ENCODE measurements at places on chromosomes 11 and 22.

DNA sequence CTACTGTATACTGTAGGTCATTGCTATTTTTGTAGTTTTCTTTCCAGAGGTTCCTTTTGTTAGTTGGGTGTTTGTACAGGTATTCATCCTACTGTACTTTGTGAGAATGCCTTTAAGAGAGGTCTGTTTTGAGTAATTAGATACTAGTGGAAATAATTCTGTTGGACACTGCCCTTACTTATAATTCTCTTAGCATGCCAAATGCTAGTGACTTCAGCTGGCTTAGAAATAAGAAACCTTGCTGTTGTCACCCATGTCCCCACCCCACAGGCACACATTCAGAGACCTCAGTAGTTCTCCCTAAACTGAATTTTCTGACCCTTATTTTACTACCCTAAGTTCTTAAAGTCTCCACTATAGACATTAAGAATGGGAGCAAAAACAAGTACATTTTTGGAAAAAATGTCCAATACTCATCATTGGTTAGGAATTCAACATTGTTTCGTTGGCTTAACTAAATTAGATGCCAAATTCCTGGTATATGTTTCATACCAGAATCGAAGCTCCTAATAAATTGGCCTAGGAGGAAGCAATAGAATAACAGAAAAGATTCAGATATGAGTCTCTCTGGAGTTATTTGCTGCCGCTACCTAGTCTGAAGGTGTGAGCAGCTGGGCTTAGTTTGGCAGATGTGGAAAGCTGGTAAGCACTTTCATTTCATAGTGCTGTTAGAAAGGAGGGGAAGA, 28.4 kb downstream of the ZNF143 start:
- no peak for DNase-seq

GRCh38 chr11:18611196-18611595, 11.6 kb downstream of the MISFA start:
- DNase-seq, result no peak

DNA sequence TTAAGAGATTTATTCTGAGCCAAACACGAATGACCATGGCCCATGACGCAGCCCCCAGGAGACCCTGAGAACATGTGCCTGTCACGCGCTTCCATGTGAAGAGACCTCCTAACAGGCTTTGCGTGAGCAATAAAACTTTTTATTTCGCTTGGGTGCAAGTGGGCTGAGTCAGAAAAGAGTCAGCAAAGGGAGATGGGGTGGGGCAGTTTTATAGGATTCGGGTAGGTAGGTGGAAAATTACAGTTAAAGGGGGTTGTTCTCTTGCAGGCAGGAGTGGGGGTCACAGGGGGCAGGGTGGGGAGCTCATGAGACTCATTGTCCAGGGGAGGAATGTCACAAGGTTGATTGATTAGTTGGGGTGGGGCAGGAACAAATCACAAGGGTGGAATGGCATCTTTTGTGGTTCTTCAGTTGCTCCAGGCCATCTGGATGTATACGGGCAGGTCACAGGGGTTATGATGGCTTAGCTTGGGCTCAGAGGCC, 77.2 kb upstream of the FTH1 start:
- DNase-seq, result no peak

DNA sequence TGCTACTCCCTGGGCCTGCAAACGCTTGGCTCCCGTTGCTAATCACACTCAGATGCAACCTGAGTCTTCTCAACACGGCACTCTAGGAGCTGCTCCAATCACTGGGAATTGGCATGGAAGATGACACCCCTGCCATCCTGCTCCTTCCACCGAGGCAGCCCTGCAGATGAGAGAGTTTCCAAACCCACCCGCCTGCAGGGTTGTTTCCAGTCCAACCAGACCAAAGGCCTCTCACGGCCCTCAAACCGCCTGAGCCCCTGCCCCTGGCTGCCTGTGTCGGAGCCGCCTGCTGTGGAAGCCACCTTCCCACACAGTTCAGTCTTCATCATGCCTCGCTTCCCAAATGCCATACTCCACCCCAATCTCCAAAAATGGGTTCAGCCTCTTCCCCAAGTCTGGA, 36.8 kb upstream of the TP53I11 start:
- DNase-seq, result no peak

DNA sequence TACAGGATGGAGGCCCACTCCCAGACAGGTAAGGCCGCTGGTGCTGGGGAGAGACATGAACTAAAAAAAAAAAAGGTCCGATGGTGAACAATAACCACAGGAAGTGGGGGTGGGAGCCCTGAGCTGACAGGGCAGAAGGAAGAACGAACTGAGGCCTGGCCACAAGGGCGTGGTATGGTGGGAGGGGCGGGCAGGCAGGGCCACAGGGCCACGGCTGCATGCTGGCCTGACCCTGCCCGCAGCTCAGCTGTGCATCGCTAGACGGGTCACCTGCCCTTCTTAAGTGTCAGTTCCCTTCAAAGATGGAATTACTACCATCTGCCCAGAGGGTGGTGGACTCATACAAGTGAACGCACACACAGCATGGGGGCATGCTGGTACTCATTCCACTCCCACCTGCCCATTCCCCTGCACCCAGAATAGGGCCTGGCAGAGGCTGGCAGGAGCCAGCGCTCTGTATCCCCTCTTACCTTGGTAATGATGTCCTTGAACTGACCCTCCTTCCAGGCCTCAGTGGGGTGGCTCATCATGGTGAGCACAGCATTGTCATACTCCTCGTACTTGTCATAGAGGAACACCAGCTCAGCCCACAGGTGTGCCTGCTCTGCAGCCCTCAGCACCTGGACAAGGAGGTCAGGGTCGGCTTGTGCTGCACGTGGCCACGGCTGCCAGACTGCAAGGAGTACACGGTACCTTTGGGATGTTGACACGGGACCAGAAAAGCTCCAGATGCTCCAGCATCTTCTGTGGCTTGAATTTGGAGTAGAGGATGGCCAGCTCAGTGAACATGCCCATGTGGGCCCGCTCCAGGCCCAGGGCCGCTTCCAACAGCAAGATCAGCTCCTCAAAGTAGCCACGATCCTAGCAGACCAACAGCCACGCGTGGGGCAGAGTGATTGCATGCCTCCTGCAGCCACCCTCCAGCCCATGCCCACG, 17.5 kb upstream of the SLC25A1 start:
- no peak for DNase-seq

DNA sequence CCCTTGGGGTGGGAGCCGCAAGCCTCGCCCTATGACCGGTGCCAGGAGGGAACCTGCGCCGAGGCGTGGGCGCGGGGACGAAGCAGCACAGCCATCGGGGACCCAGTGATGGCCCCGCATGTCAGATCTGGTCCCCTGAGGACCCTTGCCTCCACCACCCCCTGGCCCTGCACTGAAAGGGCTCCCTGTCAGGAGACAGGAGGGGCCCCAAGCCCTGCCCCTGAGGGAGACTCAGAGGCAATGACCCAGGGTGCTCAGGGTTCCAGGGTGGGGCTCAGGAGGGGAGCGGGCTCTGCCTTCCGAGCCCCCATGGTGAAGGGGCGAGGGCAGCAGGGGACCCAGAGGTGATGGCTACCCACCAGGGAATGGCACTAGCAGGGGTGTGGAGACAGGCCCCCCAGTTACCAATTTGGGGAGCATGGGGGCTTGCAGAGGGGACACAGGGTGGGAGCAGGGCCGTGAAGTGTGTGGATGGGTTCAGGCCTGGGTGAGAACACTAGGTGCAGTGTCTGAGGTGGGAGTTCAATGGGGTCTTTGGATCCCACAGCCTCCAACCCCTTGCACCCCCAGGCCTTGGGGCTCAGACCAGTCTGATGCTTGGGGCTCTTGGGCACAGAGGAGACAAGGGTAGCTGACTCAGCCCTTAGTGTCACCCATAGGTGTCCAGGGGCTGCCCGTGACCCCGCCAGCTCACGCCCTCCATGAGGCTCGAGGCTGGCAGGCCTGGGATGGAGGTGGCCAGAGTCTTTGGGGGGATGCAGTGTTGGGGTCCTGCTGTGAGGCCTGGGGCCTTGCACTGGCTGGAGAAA, 499 bp downstream of the LRRC56 start:
- no peak for DNase-seq

GRCh38 chr11:72673284-72673942, 809 bp downstream of the PDE2A start:
- no peak for DNase-seq

DNA sequence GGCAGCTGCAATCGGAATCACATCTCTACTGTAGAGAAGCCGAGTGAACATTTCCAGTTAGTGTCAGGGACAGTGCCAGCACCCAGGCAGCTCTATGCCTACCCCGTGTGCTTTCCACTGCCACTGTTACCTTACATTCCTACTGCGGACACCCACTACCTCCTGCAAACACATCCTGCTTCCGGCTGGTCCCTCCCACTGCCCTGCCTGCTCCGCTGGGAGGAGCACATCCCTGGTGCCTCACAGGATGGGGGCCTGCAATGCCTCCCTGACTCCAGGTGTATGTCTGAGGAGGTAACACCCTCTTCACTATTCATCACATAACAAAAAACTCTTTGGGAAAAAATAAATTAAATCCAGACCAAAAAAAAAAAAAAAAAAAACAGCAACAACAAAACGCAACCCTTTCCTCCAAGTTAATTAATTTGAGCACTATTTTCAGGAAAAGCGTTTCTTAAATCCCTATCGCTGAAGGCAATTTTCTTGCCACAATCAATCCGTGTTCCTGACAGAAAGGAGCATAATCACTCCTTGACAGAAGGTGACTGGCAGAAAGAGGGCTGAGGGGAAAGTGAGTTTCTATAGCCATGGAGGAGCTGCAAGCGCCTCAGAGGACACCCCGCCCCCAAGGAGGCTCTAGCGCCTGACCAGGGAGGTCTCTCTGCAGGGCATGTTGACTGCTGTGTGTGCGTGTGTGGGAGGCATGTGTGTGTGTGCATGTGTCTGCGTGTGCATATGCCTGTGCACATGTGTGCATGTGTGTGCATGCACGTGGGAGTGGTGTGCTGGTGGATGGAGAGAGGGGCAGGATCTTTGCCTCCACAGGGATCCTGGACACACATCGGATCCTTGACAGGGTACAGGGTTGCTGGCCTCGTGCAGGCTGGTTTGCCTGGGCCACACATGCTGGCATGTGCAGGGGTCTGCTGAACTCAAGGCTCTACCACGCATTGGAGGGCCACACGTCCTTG, 134.8 kb upstream of the NTM start:
- DNase-seq, result no peak

- no peak for DNase-seq
These were observed 26.9 kb upstream of the SCUBE2 start for GRCh38 chr11:9118277-9118676.

DNA sequence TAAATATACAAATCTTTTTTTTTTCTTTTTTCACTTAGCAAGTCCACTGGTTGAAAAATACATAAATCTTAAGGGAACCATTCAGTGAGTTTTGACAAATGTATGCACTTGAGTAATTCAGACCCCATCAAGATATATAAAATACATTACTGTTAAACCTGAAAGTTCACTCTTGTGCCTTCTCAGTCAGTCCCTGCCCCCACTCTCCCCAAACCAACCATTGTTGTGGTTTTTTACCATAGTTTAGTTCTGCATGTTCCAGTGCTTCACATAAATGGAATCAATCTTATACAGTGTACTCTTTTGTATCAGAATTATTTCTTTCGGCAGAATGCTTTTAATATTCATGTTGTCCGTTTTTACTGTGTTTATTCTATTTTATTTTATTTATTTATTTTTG, 26.1 kb downstream of the RNF214 start:
- DNase-seq, result no peak

DNA sequence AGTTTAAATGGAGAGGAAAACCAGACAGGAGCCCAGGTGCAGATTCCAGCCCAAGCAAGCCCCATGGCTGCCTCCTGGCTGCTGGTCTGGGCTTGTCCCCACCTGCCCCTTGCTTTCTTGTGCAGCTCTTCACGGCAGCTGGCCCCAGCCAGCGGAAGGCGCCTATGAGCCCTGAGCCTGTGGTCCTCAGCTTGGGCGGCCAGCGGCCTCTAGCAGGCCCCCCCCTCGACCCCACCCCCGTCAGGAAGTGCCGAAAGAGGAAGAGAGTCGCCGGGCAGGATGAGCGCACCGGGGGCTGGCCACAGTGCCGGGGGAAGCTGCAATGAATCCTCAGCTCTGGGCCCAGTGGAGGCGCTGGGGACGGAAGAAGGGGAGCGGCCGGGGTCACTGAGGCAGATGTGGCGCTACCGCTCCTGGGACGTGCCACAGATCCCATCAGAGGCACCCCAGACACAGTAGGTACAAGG, 2.1 kb upstream of the DGKZ start:
- no peak for DNase-seq

DNA sequence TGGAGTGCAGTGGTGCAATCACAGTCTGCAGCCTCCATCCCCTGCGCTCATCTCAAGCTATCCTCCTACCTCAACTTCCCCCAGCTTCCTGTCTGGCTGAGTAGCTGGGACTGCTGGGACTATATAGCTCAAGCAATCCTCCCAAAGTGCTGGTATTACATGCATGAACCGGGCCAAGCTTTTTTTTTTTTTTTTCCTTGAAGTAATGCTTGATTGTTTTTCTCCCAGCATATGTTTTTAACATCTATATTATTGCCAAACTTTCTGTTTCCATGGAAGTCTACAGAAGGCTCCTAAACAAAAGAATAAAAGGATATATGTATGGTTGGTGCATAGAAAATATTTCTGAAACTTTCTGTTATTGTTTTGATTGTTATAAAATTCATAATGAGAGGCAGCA, 853.6 kb downstream of the KCNA4 start:
- no peak for DNase-seq

DNA sequence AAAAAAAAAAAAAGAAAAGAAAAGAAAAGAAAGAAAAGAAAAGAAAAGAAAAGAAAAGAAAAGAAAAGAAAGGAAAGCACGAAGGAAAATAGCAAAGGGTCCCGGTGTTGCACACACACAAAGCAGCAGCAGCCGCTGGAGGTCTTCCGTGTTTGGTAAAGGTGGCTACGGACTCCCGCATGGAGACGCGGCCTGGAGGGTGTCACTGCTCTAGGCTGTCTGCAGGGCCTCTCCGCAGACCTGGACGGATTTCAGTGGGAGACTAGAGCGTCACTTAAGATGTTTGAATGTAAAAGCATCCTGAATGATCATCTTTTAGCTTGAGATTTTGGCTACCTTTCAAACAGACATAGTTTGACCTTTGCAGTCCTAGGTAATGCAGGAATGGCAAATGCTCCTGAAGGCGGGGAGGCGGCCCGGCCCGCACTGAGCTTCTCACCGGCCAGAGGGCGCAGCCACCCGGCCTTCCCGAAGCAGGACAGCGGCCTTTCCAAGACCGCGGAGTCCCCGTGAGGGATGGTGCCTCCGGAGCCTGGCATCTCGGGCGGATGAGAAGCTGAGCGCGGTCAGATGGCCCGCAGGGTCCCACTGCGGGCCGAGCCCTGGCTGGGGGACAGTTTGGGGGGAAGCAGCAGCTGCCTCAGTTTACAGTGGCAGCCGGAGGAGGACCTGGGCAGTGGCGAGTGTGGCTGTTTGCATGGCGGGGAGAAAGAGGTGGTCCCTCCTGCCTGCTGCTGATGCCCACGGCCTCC, 18.5 kb downstream of the KRTAP5-5 start:
- no peak for DNase-seq

- DNase-seq, result no peak
These were observed 72.1 kb downstream of the SEZ6L start for GRCh38 chr22:26241361-26241760.

GRCh38 chr22:28761449-28761755, 11.1 kb upstream of the CCDC117 start:
- no peak for DNase-seq

Data from stimulated activated CD8-positive, alpha-beta memory T cell treated with anti-CD3 and anti-CD28 coated beads, Interleukin-4, amount 100 ng/mL, for 1 hour (primary cell).